Activated T-helper 1 cell treated with anti-CD3 and anti-CD28 coated beads, Interleukin-12 subunit alpha, Interleukin-12 subunit beta, Interleukin-2, Interleukin-4 antibody, amounts not matched to agents 30 ng/mL and 10 ng/mL and 1 ng/mL, durations not matched to agents 14 hours and 24 hours and 36 hours (primary cell): ENCODE measurements at places on chromosomes 1 and 21. TPM values are rescaled to one million over a fixed set of nuclear protein-coding genes. Genes with fewer than 3 reads are reported as not detected.

TIAM1 gene
- 119 and 127 TPM in 2 replicates for total RNA-seq

OVAAL gene
- not detected in 2 replicates for total RNA-seq

DNASE2B gene
- total RNA-seq: not detected in 2 replicates

FOXD3 gene
- total RNA-seq: not detected in 2 replicates

DNA sequence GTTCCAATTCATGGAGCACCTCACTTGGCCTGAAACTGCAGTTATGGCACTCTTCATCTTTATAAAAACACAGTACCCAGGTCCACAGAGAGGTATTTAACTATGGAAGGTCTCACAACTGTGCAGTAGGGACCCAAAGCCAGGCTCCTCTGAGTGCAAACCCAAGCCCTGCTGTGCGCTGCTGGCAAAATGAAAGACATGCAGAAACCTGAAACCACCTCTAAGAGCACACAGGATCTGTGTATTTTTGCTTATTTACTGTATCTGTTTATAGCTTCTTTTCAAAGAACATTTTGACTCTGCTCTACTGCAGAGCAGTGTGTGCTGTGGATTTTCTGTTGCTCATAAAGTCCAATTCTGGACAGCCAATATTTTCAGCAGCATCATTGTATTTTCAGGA, 166.6 kb downstream of the DSCAM start:
- no peak for DNase-seq

DNA sequence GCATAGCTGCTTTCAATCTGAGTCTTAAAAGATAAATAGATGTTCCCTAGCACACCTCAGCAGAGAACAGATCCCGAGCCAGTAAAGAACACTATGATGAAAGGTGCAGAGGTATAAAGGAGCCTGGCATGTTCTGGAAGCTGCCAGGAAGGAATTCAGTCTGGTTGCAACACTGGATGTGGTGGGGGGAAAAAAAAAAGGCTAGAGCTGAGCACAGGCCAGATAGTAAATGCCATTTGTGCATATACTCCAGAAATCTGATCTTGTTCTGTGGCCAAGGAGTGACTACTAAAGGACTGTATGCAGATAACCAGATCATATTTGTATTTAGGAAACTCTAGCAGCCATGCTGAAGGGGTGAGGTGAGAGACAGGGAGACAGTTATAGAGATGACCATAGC, 240.3 kb downstream of the VAV3 start:
- DNase-seq: no peak

- no peak for DNase-seq
Measured at GRCh38 chr1:30934613-30935012, 26.1 kb upstream of the SDC3 start.

GRCh38 chr21:16708101-16708835, 804.6 kb upstream of the CXADR start:
- no peak for DNase-seq

DNA sequence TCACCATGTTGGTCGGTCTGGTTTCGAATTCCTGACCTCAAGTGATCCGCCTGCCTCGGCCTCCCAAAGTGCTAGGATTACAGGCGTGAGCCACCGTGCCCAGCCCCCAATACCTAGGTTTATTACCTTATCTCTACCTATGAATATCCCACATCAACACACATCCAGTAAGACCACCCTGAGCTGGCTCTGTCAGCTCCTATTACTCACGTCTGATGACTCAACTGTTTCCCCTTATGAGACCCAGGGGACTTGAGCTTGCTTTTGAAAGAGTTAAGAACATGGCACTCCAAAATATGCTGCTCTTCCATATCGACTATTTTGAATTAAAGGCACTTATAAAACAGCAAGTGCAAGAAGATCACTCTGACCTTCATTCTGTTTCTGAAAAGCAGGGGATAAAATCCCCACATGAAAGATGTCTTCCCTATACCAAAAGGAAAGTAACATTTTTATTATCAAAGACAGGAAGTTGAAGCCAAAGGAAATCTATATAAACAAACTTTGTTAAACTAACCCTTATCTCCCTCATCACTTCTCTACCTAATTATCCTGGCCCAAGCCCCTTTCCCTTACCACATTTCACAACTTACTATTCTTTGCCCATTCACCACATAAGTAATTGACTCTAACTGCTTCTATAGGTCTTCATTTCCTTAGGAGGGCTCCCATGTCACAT, 41.3 kb upstream of the OSBPL9 start:
- no peak for DNase-seq

- peak; percentile 73 for DNase-seq
Measured at GRCh38 chr1:222654849-222655248, 37.0 kb downstream of the MIA3 start.

DNA sequence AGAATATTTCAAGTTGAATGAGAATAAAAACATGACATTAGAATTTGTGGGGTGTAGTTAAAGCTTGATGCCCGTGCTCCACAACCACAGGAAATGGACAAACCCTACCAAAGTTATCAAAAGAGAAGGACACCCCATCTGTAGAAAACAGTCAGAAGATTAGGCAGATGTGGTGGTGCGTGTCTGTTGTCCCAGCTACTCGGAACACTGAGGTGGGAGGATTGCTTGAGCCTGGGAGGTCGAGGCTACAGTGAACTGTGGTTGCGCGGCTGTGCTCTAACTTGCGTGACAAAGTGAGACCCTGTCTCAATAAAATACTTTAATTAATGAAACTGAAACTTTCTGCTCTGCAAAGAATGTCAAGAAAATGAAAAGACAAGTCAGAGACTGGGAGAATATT, 1.5 kb upstream of the SPATC1L start:
- no peak for DNase-seq

- no peak for DNase-seq
Measured at GRCh38 chr1:21927533-21928237, 9.4 kb downstream of the HSPG2 start.

GRCh38 chr1:90973897-90974798, 47.7 kb downstream of the ZNF644 start:
- DNase-seq: no peak

- no peak for DNase-seq
Measured at GRCh38 chr1:24162201-24162600, 19.3 kb upstream of the IL22RA1 start.

- DNase-seq: no peak
Measured at GRCh38 chr1:60527567-60527966, 454.0 kb upstream of the C1orf87 start.

DNA sequence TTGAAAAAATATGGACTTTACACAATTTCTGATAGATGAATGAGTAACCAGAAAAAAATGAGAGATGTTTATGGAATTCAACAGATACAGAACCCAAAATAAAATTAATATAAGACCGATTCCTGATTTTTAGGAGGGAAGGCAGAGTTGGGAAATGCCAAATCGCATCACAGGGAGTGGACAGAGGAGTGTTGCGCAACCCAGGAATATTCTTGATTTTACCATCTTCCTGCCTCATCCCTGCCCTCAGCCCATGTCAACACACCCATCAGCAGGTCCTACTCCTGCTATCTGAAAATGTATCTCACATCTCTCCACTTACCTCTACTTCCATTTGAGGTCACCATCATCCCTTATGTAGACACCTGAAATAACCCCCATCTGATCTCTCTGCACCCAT, 221.0 kb downstream of the DSCAM start:
- DNase-seq: no peak

GRCh38 chr1:26693599-26694572, 1.9 kb upstream of the ARID1A start:
- DNase-seq: no peak

DNA sequence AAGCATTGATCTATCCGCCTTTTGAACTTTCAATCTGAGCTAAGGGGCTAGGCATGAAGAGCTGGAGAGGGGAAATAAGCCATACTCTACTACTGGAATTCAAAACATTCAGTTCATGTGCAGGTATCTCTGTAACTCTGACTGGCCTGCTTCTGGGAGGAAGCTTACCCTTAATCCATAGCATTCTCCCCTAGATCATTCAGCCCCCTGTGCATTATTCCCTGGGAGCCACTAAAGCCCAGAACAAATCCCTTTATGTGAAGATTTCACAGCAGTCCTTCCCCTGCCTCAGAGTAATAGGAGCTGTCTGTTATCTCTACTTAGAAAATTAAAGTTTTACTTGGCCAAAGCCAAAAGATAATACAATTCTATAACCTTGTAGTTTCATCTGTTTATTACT, 300.7 kb downstream of the SEC16B start:
- DNase-seq: no peak
